ENCODE measurements at places on chromosomes 7 and 10. TPM values are rescaled to one million over a fixed set of nuclear protein-coding genes. Genes with fewer than 3 reads are reported as not detected.

Gene SMO
- total RNA-seq: 8.6 TPM

Gene CREB5
- total RNA-seq: 4.5 TPM

Gene OGDH
- total RNA-seq: 35.1 TPM

- DNase-seq: no peak
Measured at GRCh38 chr10:1241973-1242935, 186.1 kb downstream of the WDR37 start.

Gene KNDC1
- 8.2 TPM for total RNA-seq

All from frontal cortex (tissue), 4 donors.